A549 treated with DMSO at 1 μM for 4 hours (cell line): ENCODE measurements at places on chromosomes 2 and 18. TPM values are rescaled to one million over a fixed set of nuclear protein-coding genes. Genes with fewer than 3 reads are reported as not detected.

The NYAP2 gene
- total RNA-seq, result 0.02 to 0.03 TPM (median 0.02 TPM) in 3 of 5 replicates, not detected in the others

The UCN gene
- total RNA-seq, result 0.55 to 2.6 TPM (median 1.8 TPM) in 5 replicates

The TGFA gene
- 7.4 to 9.5 TPM (median 8.6 TPM) in 5 replicates for total RNA-seq

The TRABD2A gene
- 8.9 to 10.8 TPM (median 10.3 TPM) in 5 replicates for total RNA-seq

The VWC2L gene
- total RNA-seq, result not detected in 5 replicates

The POTEI gene
- total RNA-seq, result 0.01 TPM in 1 of 5 replicates, not detected in the others

The GNLY gene
- total RNA-seq, result 0.54 TPM in 1 of 5 replicates, not detected in the others

The PXDN gene
- 8.5 to 13.8 TPM (median 12.3 TPM) in 5 replicates for total RNA-seq

The TMEM87B gene
- 16.3 to 22.9 TPM (median 18.8 TPM) in 5 replicates for total RNA-seq

The FHOD3 gene
- 2.3 to 2.8 TPM (median 2.4 TPM) in 5 replicates for total RNA-seq

The REG1B gene
- total RNA-seq, result not detected in 5 replicates

The POTEC gene
- not detected in 5 replicates for total RNA-seq

The CCDC74B gene
- total RNA-seq, result 6.1 to 7.5 TPM (median 6.6 TPM) in 5 replicates

The CAVIN2 gene
- total RNA-seq, result 7.9 to 11.9 TPM (median 10.8 TPM) in 5 replicates

The PID1 gene
- 2.7 to 3.5 TPM (median 2.9 TPM) in 5 replicates for total RNA-seq

The RAB6D gene
- 0.02 TPM in 1 of 5 replicates, not detected in the others for total RNA-seq

The IGFBP2 gene
- total RNA-seq, result 66.1 to 77.6 TPM (median 74.9 TPM) in 5 replicates

The CNDP1 gene
- not detected in 5 replicates for total RNA-seq

The ACOXL gene
- total RNA-seq, result not detected in 5 replicates

The EVA1A gene
- 12.6 to 14.0 TPM (median 12.7 TPM) in 5 replicates for total RNA-seq

The CIDEA gene
- not detected in 5 replicates for total RNA-seq

The IL1F10 gene
- total RNA-seq, result not detected in 5 replicates

The GPR75 gene
- 1.5 to 2.6 TPM (median 2.2 TPM) in 5 replicates for total RNA-seq

The CDH2 gene
- 33.3 to 52.2 TPM (median 44.8 TPM) in 5 replicates for total RNA-seq

The EML6 gene
- total RNA-seq, result 1.3 to 1.8 TPM (median 1.5 TPM) in 5 replicates

The RESP18 gene
- not detected in 5 replicates for total RNA-seq

The GKN1 gene
- 0.57 to 0.74 TPM (median 0.71 TPM) in 5 replicates for total RNA-seq

The ALK gene
- 0.04 TPM in 1 of 5 replicates, not detected in the others for total RNA-seq

The TRAK2 gene
- 12.0 to 17.1 TPM (median 14.2 TPM) in 5 replicates for total RNA-seq

The DNER gene
- 5.6 to 9.1 TPM (median 6.7 TPM) in 5 replicates for total RNA-seq

The SYT4 gene
- total RNA-seq, result not detected in 5 replicates

The TPO gene
- total RNA-seq, result 0.07 to 0.13 TPM (median 0.10 TPM) in 4 of 5 replicates, not detected in the other

The E2F6 gene
- 25.3 to 31.8 TPM (median 30.5 TPM) in 5 replicates for total RNA-seq

The FKBP1B gene
- 8.8 to 9.6 TPM (median 9.4 TPM) in 5 replicates for total RNA-seq

The B4GALT6 gene
- 7.2 to 9.8 TPM (median 9.5 TPM) in 5 replicates for total RNA-seq

The LIPT1 gene
- total RNA-seq, result 3.1 to 4.3 TPM (median 3.8 TPM) in 5 replicates

The SRD5A2 gene
- 0.02 to 0.04 TPM (median 0.03 TPM) in 4 of 5 replicates, not detected in the other for total RNA-seq

The TXNDC2 gene
- 0.05 to 0.38 TPM (median 0.17 TPM) in 5 replicates for total RNA-seq

The FBXO48 gene
- 0.49 to 0.81 TPM (median 0.71 TPM) in 5 replicates for total RNA-seq

The UGT1A5 gene
- 0.04 TPM in 1 of 5 replicates, not detected in the others for total RNA-seq

The ZNF142 gene
- total RNA-seq, result 15.5 to 21.3 TPM (median 19.5 TPM) in 5 replicates

The SLC39A10 gene
- 17.1 to 30.6 TPM (median 26.2 TPM) in 5 replicates for total RNA-seq

The TMEM198 gene
- total RNA-seq, result 0.54 to 1.3 TPM (median 0.95 TPM) in 5 replicates

The ACKR3 gene
- 28.5 to 36.5 TPM (median 35.4 TPM) in 5 replicates for total RNA-seq

The SCN1A gene
- total RNA-seq, result not detected in 5 replicates

The ANKRD23 gene
- 1.3 to 2.5 TPM (median 1.8 TPM) in 5 replicates for total RNA-seq

The ZSCAN30 gene
- 0.58 to 1.4 TPM (median 0.86 TPM) in 5 replicates for total RNA-seq

The KIF5C gene
- total RNA-seq, result 0.29 to 0.60 TPM (median 0.36 TPM) in 5 replicates

The RALBP1 gene
- 24.6 to 33.3 TPM (median 30.9 TPM) in 5 replicates for total RNA-seq

The NEUROD1 gene
- total RNA-seq, result not detected in 5 replicates

The LGALSL gene
- 8.4 to 14.5 TPM (median 9.8 TPM) in 5 replicates for total RNA-seq

The SLC35F5 gene
- 27.5 to 58.1 TPM (median 47.7 TPM) in 5 replicates for total RNA-seq

The KIAA2012 gene
- total RNA-seq, result not detected in 5 replicates

The POTEJ gene
- not detected in 5 replicates for total RNA-seq

The DNAJC5G gene
- not detected in 5 replicates for total RNA-seq

The D2HGDH gene
- total RNA-seq, result 5.9 to 11.2 TPM (median 9.8 TPM) in 5 replicates
